Hepatic stellate cell (primary cell): ENCODE measurements at places on chromosomes 11 and 22.
A peak's percentile ranks its signal among the peaks of the same experiment; 100 is the strongest.

DNA sequence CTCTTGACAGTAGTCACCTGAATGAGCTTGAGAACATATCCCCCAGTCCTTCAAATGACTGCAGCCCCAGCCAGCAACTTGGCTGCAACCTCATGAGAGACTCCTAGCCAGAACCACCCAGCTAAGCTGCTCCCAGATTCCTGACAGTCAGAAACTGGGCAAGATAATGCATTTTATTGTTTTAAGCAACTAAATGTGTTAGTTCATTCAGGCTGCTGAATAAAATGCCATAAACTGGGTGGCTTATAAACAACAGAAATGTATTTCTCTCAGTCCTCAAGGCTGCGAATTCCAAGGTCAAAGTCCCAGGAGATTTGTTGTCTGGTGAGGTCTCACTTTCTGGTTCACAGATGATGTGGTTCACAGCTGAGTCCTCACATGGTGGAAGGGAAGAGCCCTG lies 5.8 kb upstream of the PAMR1 start:
- no peak for DNase-seq

- DNase-seq: no peak
These were observed 9.4 kb upstream of the OR52H1 start for GRCh38 chr11:5557751-5558150.

GRCh38 chr11:111105566-111105965 lies 140.0 kb upstream of the POU2AF2 start:
- no peak for DNase-seq

DNA sequence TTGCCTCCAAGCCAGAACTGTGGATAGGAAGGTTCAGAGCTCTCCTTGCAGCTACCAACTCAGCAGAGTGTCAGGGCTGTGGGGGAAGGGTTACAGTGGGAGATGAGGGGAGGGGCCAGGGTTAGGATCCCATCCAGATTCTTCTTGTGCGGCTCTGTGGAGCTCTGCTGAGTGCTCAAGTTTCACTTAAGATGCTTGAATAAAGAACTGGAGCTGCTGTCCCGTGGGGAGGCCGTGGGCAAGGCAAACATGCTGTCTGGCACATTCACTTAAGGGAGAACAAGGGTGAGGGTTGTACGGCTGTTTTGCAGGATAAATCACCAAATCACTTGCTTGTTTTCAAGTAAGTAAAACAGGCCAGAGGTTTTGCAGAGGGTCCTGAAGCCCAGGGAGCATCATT lies 197.1 kb downstream of the FAM76B start:
- no peak for DNase-seq

- DNase-seq: no peak
These were observed 83.7 kb downstream of the CADM1 start for GRCh38 chr11:115420505-115420904.

DNA sequence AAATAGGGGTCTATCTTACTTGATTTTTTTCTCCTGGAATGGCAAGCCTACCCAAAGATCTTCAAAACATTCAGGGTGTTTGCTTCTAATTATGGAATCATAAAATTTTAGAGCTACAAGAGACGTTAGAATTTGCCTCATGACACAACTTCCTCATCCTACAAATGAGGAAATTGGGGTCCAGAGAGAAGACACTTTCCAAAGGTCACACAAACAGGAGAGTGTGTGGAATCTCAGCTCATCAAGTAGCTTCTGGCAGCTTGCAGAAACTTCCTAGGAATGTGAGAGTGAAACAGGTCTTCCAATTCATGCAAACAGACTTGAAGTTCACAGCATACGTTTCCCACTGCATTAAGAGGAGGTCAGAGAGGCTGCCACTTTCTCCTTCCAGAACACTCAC lies 976.0 kb downstream of the OPCML start:
- no peak for DNase-seq

GRCh38 chr22:35598396-35598710 lies 18.8 kb downstream of the MB start:
- DNase-seq: no peak

GRCh38 chr11:115322553-115323203 lies 181.5 kb downstream of the CADM1 start:
- no peak for DNase-seq

DNA sequence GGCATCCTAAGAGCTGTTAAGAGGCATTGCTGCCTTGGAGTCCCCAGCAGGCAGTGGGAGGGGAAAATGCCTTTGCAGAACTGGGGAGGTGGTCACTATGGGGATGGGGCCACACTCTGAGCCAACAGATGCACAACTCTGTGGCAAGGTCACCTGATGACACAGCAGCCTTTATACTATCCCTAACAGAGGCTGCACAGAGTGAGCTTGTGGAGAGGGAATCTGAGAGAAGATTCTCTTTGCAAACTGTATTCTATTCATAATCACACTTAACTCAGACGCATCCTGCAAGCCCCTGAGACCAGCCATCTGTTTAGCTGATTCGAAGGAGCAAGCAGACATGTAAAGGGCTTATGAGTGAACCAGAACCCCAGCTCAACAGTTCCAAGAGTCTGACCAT lies 49.0 kb upstream of the TTC12 start:
- DNase-seq: no peak

DNA sequence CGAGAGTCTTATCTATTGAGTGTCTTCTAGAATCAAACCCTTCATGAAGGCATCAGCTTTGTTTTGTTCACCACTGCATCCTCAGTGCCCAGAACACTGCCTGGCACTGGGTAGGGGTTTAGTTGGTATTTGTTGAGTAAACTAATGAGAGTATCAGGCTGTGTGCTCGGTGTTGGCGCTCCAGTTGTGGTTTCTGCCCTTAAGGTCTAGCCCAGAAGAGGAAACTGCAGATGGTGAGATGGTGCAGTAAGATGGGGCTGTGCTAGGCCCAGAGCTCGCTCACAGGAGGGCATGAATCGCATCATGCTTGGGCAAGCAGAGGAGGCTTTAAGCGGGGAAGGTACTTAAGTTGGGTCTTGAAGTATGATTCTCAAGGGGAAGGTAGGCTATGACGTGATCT lies 97.2 kb downstream of the FBXO7 start:
- DNase-seq: no peak

DNA sequence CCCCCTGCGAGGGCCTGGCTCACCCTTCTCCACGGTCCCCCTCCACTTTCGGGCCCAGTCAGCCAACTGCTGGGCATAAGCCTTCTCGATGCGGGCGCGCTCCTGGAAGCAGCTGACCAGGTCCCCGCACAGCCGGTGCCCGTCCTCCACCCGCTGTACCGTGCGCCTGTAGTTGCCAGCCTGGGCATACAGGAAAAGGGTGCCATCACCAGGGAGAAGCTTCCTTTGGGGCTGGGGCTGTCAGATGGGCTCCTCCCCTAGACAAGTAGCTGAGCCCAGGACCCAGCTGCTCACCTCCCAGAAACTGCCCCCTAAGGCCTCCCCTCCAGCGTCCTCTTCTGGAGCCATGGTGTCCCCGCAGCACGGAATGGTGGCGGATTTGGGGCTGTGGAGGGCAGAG lies 3.9 kb downstream of the PACSIN3 start:
- no peak for DNase-seq

DNA sequence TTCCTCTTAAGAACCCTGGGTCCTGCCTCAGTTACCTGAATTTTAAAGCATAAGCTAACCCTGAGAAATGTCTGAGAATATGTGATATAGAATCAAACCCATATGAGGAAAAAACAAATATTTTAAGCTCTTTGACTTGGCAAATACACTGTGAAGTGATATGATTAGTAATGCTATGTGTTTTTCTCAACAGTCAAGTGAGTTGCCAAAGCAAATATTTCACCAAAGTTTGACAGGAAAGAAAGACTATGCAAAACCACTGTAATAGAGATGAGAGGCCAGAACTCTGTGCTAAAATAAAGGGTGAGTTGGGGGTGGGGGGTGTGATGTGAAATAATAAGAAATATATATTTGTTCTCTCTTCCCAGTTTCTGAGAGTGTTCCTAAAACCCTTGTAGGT lies 613.5 kb upstream of the CCDC179 start:
- no peak for DNase-seq

DNA sequence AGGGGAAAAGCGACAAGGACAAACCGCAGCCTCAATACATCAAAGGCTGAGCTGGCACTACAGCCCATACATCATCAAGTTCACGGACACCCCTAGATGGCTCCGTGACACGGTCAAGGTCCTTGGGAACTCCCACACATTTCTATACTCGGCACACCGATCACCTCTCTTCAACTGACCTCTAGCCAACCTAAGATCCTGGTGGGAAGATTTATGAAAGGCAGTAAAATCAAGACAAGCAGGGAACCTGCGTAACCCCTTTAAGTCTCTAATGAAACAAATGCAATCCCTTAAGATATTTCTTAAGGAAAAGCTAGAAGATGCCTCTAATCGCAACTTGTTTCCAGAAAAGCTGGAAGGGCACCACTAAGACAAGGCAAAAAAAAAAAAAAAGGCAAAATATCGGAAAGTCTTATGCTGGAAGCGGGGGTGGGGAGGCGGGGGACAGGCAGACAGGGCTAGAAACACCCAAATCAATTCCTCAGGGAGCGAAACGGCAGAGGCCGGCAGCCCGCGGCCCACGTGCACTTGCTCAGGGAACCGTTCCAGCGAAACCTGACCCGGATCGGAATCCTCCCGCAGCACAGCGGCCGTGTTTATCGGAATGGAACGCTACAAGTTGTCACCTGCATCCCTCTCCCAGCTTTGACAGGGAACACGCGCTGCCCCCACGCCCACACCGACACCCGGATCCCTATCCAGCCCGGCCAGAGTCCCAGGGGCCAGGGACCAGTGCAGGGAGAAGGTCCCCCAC lies 1.4 kb downstream of the ARHGAP20 start:
- peak; percentile 37 for DNase-seq

DNA sequence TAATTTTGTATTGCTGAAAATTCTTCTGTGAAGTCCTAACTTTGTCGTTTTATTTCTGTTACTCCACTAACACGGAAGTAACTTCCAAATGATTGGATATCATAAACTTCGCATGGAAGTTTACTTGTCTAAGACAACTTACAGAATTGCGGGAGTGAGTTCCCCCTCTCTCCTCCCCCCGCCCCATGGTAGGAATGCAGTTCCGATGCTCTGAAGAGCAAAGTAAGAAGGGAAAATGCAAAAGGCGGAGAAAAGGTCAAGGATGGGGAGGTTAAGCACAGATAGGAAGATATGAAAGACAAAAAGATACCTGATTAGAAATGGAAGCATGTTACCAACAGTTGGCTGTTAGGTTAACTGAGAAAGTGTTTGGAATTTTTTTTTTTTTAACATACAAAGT lies 1.3 kb downstream of the EIF3M start:
- no peak for DNase-seq

DNA sequence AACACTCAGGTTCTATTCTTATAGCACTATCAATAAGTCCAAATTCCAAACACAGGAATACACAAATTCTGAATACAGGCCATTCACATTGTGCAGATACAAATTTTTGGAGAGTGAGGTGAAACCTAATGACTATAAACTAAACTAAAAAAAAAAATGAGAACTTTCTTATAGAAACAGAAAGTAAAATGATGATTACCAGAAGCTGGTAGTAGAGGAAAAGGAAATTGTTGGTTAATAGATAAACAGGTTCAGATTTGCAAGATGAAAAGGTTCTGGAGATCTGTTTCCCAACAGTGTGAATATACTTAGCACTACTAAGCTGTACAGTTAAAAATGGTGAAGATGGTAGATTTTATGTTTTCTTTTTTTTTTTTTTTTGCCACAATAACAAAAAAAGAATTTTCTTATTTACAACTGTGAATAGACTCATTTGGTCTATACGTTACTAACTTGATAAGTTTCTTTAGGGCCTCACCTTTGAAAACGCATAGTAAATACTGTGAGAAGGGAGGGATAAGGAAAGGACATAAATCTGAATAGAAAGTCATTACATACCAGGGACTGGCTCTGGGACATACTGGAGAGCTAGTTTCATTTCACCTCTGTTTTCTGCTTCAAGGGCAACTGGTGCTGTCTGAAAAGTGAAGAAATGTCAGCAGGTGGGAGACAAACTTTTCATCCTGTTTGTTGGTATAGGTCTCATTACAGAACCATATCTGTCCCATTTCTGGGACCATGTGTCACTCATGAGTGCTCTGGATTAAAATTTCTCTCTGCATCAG lies 14.2 kb upstream of the CCDC89 start:
- DNase-seq: no peak

DNA sequence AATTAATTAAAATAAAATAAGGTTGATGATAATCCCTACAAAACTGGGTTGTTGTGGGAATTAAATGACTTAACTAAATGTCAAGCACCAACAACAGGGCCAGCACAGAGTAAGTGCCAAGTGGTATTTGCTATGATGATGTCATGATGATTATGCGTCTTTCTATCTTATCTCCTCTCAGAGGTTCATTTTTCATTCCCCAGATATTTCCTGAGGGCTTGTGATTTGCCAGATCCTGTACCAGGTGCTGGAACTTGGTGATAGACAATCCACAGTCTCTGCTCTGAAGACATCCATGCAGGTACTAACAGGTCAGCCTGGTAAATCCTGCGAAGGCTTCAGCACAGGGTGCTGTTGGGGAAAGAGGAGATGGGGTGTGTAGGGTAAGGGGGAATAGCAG lies 8.1 kb upstream of the MYH9 start:
- DNase-seq: no peak

DNA sequence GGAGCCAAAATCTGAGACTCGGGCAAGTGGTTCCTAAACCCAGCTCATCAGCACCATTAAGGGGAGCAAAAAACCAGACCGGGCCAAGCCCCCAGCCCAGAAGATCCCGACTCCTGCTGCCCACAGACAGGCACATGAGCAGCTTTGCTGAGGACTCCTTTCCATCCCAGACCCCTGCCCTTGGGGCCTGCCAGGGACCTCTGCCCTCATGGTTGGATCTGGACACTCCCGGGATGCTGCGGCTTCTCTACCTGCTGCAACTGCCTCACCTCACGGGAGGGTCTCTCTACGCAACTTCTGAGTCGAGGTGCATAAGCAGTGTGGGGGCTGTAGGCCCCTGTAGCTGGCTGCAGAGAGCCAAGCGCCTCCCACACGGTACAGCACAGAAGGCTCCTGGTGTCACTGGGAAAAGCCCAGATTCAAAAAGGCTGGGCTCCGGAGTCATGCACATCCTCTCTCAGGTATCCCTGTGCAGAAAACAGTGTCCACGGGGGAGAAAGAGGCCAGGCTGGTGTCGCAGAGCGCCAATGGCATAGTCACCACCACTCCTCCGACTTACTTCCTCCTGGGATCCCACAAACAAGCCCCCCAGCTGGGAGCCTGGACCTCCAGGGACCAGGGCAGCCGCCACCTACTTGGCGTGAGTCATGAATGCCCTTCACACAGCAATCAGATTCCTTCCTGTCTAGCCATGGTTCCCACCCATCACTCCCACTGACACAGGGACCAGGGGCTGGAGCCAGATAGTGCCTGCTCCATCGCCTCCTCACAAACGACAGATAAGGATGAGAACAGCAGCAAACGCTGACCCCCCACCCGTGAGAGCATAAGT lies 122.1 kb downstream of the BCR start:
- DNase-seq: no peak

- no peak for DNase-seq
These were observed 14.2 kb downstream of the ZBTB44 start for GRCh38 chr11:130300567-130300966.

GRCh38 chr11:60902625-60903024 lies 3.8 kb downstream of the PRPF19 start:
- DNase-seq: no peak

GRCh38 chr11:61077936-61078335 lies 24.4 kb upstream of the CD5 start:
- no peak for DNase-seq
